ENCODE measurements at places on chromosomes 6 and 20.

DNA sequence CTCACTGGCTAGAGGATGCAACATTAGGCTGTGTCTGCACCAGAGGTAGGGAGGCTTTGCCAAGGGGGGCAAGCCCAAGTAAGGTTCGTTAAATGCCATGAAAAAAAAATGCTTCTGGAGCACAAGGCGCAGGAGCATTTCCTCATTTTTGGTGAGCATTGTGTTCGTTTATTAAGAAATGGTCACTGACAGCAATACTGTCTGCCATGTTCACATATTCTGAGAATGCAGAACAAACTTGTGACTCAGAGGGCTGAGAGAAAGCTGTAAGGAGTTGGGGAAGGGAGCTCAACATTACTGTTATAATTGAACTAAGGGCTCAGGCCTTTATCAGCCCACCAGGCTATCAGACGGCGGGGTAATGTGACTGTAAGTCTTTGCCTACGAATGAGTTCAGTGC lies 465.4 kb upstream of the BTBD3 start:
- DNase-seq = no peak

- no peak for DNase-seq
These were observed 50.4 kb downstream of the PHACTR1 start for GRCh38 chr6:12767016-12767415.

- DNase-seq = no peak
These were observed 8.3 kb upstream of the MMP9 start for GRCh38 chr20:46000262-46000996.

GRCh38 chr6:89611666-89612065 lies 26.9 kb downstream of the LYRM2 start:
- no peak for DNase-seq

- DNase-seq = no peak
These were observed 5.4 kb downstream of the BPIFB3 start for GRCh38 chr20:33059136-33059535.

DNA sequence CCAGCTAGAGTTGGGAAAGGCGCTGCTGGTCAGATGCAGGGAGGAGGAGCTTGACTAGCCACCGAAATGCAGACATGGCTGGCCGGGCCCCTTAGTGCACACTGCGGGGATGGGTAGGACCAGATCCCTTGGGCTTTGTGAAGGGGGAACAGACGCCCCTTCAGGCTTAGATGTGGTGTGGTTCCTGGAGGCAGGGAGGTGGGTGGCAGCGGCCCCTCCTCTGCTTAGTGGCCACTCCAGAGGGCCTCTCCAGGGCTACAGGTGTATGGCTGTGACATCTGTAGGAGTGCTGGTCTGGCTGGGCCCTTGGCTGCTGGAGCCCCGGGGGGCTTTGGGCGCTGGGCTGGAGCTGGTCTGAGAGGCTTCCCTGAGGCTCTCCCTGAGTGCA lies 5.9 kb downstream of the CCND3 start:
- no peak for DNase-seq

GRCh38 chr6:38169977-38170526 lies 350.5 kb downstream of the ZFAND3 start:
- peak; percentile 68 for DNase-seq

DNA sequence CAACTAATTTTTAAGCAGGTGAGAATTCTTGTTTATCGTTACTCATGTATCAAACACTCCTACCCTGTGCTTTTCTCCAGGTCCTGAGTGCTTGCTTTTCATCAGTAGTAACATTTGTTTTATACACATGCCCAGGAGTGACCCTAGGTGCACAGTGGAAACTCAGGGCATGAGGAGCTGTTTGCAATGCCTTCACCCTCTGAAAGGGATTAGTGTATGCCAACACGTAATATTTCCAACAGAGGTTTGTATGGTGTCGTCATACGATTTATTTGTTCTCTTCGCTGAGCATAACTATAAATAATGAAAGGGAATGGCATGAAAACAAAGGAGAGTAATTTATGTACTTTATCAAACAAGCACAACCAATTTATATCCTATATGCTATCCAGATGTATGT lies 537.4 kb upstream of the MMS22L start:
- no peak for DNase-seq

- peak; percentile 85 for DNase-seq
These were observed at the start of gene ANKEF1 for GRCh38 chr20:10034717-10035571. Gene ANKEF1 (plus strand): TSS chr20:10034987. CDS start chr20:10038302, 3,315 bp downstream.

DNA sequence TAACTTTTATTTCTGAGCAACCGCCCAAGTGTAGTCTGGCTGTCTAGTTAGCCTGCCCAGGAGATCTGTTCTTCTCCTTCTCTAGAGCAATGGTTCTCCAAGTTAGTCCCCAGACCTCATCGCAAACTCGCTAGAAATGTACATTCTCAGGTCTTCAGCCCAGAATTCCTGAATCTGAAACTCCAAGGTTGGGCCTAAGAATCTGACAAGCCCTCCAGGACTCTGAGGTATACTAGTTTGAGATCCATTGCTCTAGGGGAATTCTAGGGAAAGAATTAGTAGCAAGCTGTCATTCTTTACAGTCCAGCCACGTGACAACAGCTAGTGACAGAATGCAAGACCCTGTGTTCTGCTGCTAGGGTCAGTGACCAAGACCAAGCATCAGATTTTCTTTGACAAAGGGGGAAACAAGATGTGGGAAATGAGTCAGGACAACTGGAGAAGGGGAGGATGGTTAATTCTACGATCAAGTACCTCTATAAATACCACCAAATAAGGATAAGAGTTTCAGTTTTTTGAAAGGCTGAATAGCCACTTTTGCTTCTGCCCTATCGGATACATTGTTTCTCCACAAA lies 5.8 kb downstream of the UBE2V1 start:
- DNase-seq = no peak

Measured in NCI-H1092 treated with DMSO at 0.1 percent for 48 hours (cell line).